ENCODE measurements at places on chromosomes 3 and 15.

DNA sequence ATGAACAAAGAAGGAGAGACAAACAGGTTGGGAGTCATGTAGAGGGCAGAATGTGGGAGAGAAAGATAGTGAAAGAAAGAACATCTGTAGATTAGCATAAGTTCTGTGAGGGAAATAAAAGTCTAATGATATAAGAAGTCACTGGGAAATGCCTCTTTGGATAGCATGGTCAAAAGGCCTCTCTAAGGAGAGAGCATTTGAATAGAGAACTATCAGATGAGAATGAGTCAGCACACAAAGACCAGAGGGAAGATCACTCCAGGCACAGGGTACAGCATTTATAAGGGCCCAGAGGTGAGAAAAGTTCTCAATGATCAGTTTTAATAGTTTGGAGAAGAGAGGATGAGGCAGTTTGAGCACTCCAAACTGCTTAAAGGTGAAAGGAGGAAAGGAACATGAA is 7.9 kb upstream of the CPNE4 start:
- DNase-seq, result no peak

GRCh38 chr3:148940983-148941382 is 50.4 kb upstream of the GYG1 start:
- DNase-seq, result no peak

DNA sequence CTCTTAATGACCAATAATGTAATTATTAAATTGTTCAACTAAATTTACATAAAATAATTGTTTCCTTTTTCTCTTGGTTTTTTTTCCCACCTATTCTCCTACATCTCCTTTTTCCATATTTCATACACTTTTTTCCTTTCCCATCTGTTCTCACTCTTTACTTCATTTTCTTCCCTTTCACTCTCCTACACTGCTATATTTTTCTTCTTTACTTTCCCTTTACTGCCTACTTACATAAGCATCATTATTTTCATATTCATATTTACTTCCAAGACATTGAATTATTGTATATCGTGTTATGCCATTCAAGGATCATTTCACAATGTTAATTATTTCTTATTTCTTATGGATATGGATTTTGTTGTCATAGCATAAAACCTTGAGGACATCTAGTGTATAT is 1275.6 kb downstream of the NSUN3 start:
- DNase-seq, result no peak

- DNase-seq, result no peak
Measured at GRCh38 chr3:51999846-52000245, 4.2 kb upstream of the RPL29 start.

DNA sequence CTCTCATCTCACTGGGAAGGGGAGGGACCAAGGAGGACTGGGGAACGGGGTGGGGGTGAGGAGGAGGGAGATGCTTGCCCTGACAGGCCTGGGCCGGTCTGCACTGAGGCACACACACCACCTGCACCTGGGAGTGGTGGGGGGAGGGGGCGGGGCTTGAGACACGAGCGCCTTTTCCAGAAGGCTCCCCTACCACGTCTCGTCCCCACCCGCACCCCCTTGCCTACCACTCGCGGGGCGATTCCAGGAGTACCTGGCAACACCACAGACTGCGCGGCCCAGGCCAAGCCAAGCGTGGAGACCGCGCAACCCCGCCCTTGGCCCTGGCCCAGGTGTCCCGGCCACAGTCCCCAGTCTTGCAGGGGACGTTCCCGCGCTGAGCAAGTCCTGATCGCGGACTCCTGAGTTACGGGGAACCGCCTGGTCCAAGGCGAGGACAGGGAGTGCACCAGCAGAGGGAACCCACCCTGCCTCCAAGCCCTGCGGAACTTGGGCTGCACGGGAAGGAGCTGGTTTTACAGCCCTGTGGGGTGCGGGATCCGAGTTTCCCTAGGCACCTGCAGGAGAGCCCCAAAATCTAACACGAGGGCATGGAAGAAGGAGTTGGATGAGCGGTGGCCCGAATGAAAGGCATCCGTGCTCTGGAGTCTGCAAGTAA is 68.1 kb upstream of the SH3GL3 start:
- no peak for DNase-seq

- no peak for DNase-seq
Measured at GRCh38 chr3:160758929-160759577, 3.0 kb downstream of the PPM1L start.

Measured in muscle of back (tissue), 13 donors.